ENCODE measurements at places on chromosomes 12 and 14.

DNA sequence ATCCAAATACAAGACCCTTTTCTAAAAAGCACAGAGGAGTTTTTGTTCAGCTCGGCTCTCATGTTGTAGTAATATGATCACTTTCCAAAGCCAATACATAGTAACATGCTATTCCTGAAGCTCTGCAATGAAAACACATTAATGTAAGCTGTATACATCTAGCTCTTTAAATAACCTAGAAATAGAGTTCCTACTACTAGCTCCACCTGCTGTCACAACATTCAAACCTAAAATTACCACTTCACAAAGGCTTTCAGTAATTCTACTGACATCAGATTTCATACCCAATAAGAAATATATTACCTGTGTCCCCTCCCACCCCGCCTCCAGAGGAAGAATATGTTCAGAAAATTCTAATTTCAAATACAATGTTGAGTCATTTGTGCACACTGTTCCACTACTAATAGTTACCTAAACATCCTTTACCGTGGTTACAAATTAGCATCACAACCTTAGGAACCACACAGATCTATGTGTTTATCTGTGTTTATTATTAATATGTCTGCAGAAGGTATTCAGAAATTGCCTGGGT, 17.8 kb downstream of the EFCAB11 start:
- DNase-seq = peak; percentile 21

DNA sequence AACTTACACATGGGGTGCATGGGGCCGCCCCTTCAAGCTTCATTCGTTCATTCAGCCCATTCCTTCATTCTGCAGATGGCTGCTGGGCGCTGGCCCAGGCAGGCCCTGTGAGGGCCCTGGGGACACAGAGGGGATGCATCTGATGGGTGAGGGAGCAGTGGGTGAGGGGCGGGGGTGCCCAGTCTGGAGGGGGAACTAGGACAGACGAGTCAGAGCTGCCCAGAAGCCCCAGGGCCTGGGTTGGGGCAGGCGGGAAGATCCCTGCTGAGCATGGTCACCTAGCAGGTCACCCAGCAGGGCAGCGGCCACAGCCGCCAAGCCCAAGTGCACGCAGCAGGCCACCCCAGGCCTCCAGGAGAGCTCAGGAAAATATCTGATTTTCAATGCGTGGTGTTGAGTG, 14.1 kb downstream of the TRMT61A start:
- DNase-seq = no peak

- peak; percentile 61 for DNase-seq
Measured at GRCh38 chr12:84842406-84843013, 70.1 kb downstream of the SLC6A15 start.

- no peak for DNase-seq
Measured at GRCh38 chr12:131118371-131118770, 164.7 kb downstream of the ADGRD1 start.

DNA sequence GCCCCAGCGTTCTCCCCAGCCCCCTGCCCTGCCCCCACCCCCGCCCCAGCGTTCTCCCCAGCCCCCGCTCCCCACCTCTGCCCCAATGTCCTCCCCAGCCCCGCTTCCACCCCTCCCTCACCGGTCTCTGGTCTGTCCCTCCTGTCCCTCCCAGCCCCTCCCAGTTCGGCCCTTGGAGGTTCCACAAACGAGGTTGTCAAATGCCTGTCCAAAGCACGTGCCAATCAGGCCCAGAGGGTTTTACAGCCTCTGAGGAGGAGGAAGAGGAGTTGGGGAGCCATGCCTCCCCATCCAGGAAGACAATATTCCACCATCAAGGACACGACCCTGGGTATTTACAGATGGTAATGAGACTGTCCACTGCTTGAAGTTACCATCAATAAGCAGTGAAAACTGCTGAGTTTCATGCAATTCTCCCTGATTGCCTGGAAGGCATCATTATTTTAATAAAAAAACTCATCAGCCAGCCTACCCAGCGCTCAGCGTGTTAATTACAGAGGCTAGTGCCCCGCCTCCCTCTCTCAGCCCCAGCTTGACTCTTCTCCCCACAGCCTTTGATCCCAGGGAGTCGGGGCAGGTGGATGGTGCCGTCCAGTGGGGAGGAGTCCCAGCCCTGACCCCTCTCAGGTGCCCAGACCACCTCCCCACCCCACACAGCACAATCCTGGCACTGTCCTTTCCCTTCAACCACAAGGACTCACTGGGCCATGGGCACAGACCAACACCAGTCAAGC, 30.6 kb upstream of the C14orf180 start:
- DNase-seq = no peak

DNA sequence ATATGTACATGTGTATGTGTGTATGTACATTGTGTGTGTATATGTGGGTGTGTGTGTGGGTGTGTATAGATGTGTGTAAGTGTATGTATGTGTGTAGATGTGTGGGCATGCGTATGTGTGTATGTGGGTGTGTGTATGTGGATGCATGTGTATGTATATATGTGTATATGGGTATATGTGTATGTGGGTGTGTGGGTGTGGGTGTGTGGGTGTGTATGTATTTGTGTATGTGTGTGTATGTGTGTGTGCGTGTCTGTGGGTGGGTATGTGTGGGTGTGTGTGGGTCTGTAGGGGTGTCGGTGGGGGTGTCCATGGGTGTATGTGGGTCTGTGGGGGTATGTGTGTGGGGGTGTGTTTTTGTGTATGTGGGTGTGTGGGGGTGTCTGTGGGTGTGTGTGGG, 101.6 kb downstream of the PIWIL1 start:
- no peak for DNase-seq

DNA sequence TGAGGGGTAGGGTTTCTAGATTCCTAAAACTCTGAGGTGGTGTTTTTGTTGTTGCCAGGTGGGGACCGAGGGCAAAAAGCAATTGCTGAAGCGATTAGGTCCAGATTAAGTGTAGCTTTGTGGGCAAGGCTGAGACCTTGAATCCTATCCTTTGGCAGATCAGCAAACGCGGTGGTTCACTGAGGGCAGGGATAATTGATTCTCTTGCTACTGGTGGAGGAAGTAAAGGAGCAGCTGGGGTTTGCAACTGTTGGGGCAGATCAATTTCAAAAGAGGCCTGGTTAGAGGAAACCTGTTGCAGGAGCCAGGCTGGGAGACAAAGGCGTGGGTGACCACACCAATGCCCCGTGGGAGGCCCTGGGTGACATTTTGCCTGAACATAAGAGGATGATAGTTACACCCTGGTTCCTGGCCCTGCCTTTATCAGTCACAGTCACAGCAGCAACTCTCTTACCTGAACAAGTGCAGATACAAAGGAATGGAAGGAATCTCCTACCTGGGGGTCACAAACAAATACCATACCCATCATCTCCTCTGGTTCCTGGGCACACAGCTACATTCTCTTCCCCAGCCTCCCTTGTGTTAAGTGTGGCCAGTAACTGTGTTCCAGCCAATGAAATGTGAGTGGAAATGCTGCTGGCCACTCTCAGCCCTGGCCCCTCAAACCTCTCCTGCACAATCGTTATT, 43.3 kb upstream of the RASSF3 start:
- DNase-seq = peak; percentile 24

- DNase-seq = peak; percentile 68
Measured at GRCh38 chr12:2248901-2249381, 196.2 kb downstream of the CACNA1C start.

DNA sequence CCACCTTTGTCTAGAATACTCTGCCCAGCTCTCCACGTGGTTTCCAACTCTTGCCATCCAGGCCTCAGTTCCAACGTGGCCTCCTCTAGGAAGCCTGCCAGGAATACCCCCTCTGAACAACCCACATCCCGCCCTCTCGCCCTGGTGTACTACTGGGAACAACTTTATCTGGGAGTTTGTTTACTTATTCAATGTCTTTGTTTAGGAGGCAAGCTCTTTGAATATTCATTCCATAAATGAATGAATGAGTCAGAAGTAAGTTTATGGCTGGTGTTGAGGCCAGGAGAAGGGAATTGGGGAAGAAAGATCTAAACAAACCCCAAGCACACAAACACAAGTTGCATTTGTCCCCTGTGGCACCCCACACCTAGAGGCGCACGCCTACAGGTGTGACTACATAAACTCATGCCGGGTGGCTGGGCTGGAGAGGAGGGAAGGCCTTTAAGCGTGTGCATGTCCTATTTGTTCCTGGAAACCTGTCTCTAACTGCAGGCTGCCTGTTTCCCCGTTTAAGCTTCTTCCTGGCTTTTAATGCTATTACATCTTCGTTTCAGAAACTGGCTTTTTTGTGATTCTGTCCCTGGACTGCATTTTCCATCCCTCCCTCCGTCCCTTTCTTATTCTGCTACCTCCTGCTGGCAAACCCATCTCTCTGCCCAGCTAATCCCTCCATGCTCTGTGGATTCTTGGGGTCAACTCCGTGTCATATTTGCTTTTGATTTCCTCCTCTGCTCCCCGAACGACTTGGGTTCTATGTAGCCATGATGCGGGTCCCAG, 57.9 kb downstream of the FZD10 start:
- DNase-seq = no peak

DNA sequence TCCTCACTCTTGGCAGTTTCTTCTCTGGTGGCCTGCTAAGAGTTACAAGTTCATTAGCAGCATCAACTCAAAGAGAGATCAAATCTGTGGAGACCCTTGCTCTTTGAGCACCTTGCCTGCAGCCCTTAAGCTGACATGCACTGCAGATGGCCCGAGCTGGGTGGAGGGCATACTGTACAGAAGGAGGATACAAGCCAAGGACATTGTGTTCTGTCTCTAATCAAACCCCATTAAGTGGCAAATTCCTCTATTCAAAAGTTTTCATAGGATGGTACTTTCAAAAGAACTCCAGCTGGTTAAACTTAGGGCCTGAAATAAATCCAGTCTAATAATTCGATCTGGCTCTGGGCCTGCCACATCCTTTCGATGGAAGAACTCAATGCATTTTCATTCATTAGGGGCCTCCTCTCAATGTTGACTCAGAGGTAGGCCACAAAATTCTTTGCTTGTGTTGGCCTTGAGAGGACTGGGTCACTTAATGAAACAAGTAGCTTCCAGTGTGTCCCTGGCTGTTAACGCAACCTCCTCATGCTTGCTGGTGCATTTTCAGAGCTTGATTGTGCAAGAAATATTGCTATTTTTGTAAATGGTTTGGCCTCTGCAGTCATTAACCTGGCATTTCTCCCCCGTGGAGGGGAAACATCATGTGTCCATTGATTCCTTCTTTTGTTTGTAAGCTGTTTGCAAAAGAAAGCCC, 318.2 kb downstream of the NUAK1 start:
- DNase-seq = no peak
